GM18507 (cell line): ENCODE measurements at places on chromosomes 2 and 18.

DNA sequence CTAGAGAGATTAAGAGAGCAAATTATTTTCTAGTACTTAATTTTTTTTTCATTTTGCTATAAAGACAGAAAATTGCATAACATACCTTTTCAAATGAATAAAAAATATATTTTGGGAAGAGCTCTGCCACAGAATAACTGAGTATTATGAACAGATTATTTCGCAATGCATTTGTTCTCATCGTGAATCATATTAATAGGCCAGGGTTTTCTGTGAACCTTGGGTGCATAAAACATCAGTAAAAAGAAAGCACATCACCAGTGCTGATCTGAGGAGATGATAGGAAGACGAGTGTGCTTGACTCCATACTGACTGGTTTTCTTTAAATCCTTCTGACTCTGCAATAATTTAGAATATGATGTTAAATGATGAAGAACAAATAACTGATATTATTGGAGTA, 409.1 kb downstream of the CPS1 start:
- no peak for DNase-seq

DNA sequence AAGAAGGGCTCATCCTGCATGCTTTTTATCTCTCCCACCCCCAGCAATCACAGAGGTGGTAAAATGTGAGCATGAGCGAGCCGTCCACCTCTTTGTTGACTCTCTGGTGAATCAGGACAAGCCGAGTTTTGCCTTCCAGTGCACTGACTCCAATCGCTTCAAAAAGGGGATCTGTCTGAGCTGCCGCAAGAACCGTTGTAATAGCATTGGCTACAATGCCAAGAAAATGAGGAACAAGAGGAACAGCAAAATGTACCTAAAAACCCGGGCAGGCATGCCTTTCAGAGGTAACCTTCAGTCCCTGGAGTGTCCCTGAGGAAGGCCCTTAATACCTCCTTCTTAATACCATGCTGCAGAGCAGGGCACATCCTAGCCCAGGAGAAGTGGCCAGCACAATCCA, 19.5 kb downstream of the LIPG start:
- DNase-seq = no peak

GRCh38 chr2:227326783-227327182, 1.7 kb downstream of the MFF start:
- DNase-seq = no peak

- DNase-seq = no peak
Observed at GRCh38 chr2:143937723-143938350, 582.1 kb downstream of the ZEB2 start.

DNA sequence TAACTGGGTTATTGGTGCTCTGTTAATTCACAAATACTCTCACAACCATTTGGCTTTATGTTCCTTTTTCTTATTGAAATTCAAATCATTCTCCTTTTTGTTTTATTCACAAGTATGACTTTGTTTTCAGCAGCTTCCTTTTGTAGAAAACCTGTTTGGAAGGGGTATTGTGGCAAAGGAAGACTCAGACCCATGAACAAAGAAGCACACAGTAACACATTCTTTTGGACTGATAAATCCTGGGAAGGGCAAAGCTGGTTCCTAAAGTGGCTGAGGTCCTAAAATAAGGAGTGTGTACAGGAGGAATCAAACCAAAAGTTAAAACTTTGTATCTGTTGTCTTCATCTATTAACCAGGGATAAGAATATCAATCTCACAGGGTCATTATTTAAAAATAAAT, 374.7 kb upstream of the FIGN start:
- DNase-seq = no peak

DNA sequence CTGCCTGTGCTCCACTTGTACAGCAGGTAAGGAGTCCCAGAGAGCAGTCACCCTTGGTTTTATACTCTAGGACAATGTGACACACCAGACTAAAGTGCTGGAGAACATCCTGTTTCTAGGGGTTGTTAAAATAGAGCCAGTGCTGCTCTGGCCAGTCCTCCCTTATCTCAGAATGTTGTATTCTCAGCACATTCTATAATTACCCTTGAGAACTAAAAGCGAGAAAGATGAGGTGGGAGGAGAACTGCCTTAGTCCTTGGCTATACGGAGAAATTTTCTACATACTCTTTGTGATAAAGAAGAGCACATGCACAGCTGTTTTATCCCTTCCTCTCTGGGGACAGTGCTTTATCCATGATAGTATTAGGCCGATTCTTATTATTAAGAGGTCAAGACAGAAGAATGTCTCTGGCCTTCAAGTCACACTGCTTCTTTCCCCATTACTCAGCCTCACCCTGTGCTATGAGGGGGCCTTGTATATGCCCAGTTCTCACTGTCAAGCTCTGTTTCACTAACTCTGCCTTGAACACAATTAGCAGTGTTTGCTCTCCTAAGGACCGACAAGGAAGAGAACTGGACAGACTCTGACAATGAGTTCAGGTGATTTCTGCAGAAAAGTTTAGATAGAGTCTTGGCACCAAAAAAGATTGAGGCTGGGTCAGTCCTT, 385.8 kb downstream of the TRIB2 start:
- DNase-seq = no peak

- no peak for DNase-seq
Observed at GRCh38 chr2:145064511-145064910, 544.6 kb upstream of the ZEB2 start.

DNA sequence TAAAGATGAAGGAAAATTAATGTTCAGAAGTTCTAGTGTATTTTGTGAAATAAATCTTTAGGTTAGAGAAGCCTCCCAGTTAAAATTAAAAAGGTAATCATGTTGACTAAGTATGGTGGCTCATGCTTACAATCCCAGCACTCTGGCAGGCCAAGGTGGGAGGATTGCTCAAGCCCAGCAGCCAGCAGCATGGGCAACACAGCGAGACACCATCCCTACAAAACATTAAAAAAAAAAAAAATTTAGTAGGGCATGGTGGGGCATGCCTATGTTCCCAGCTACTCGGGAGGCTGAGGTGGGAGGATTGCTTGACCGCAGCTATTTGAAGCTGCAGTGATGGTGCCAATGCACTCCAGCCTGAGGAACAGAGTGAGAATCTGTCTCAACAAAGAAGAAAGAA, 17.9 kb downstream of the XPO1 start:
- no peak for DNase-seq

- no peak for DNase-seq
Observed at GRCh38 chr2:239824046-239824694, 201.0 kb downstream of the NDUFA10 start.

DNA sequence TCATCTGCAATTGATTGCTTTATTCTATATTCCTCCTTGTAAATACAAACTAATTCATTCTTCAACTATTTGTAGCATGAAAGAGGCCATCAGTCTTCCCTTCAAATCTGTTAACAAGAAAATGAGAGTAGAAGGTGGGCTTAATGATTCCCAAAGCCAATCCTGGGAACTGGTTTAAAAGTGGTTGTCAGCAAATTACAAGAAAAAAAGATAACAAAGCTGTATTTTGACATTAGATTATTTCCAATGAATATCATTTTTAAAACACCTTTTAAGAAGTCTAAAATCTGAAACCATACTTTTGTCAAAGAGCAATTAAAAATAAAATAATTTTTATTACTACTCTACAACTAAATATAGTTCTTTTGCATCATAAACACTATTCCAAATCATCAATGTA, 139.2 kb downstream of the DYM start:
- DNase-seq = no peak

DNA sequence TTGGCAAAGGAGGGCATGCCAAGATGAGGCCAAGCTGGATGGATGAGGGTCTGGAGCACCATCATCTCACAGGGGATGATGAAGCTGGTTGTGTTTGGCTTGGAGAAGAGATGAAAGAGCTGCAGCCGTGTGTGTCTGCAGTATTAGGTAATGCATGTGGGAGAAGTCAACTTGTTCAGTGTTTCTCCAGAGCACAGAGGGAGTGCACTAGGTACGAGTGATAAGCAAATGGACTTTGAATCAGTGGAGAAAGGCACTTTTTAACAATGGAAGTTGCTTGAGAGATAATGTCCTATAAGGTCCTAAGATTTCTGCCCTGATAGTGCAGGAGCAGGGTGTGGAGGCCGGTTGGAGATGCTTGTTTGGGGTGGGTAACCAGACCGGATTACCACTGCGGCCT, 36.0 kb downstream of the SLC14A2 start:
- no peak for DNase-seq

DNA sequence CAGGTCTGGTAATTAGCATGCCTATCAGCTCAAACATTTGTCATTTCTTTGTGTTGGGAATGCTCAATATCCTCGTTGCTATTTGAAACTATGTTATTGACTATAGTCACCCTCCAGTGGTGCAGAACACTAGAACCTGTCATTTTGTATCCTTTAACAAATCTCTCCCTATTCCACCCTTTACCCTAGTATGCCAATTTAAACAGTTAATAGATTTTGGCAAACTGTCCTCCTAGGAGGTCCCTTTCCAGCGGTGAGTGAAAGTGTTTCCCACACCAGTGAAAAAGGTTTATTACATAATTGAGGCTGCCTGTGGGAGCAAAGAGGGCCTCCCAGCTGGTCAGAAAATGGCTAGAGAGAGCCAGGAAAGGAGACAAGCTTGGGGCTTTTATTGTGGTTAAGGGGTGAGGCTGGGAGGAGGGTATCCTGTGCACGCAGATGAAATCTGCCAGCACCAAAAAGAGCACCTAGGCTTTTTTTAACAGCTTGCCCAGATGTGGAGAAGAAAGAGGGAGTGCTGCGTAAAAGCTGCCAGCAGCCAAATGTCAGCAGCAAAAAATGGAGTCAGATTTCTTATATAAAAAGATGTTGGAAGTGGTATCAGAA, 1.8 kb upstream of the DRC1 start:
- no peak for DNase-seq

GRCh38 chr18:59143441-59143840, 3.8 kb downstream of the SEC11C start:
- no peak for DNase-seq

DNA sequence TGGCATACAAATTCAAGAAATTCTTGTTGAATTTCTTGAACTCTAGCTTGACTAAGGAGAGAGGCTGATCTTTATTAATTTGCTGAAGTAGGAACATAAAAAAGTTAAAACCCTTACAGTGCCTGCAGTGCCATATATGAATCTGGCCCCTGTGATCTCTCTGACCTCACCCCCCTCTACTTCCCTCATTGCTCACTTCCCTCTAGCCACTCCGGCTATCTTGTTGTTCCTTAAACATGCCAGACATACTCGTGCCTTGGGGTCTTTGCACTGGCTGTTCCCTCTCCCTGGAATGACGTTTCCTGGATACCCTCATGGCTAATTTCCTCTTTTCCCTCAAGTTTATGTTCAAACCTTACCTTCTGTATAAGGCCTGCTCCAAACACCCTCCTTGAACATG, 246.3 kb upstream of the SIX2 start:
- DNase-seq = no peak

GRCh38 chr2:26692279-26692896, at the start of gene KCNK3:
Gene KCNK3 (plus strand): TSS chr2:26692722. CDS start chr2:26692876, 154 bp downstream.
- no peak for DNase-seq

GRCh38 chr18:49072524-49072934, 121.8 kb upstream of the SMAD7 start:
- no peak for DNase-seq

DNA sequence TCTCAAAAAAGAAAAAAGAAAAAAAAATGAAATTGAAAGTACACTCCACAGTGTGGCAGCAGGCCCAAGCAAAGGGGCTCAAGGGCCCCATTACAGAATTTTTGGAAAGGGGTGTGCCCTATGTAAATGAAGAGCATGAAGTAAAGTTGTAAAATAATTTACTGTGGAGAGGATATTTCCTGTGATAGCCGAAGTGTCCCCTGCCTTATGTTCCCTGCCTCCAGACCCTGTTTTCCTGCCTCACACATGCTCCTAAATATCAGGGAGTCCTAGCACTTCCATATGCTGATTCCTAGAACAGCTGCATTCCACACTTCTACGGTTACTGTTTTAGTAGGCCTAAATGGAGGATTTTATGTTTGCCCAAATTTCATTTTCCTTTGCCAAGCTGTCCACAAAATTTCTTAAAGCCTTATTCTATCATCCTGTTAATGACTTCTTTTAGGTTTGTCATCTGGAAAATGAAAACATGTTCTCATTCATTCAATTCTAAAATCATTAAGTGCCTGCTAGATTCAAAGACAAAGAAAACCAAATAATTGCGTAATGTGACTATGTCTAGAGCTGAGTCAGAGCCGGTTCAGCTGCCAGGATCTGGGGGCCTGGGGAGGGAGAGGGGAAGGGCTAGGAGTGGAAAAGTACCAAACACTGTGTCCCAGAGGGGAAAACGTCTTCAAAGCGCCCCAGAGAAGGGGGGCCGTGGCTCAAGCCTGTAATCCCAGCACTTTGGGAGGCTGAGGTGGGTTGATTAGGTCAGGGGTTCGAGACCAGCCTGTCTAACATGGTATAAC, 25.9 kb upstream of the IMPA2 start:
- DNase-seq = no peak

DNA sequence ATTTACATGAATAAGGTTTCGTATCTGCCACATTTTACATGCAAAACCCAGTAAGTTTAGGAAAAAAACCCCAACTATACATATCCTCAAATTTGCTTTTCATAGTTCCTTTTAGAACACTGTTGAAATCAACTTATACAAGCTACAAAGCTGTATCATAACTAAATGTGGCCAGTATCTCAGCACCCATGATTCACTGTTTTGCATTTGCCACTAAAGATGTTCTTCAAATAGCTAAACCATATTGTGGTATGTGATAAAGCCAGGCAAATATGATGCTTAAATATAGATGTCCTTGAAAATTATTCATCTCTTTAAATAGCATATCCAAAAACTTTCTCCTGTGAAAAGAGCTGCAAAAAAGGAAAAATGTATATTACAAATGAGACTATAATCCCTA, 29.9 kb downstream of the ROCK2 start:
- DNase-seq = no peak

GRCh38 chr2:100986157-100986556, 15.9 kb upstream of the RPL31 start:
- DNase-seq = no peak

DNA sequence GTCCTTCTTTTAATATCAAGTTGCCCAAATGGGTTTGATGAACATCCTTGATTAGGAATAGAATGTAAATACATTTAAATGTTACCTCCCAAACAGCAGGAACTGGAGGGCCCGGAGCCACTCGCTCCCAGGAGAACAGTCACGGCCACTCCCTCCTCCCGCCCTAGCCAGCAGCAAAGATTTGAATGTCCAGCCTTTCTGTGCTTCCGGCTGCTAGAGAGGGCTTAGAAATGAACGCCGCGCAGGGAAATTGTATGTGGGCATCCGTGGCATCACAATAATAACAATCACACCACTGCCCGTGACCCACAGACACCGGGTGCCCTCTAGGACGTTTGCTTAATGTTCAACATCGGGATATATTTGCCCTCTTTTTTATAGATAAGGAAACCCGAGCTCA, 164.9 kb upstream of the SALL3 start:
- DNase-seq = no peak

DNA sequence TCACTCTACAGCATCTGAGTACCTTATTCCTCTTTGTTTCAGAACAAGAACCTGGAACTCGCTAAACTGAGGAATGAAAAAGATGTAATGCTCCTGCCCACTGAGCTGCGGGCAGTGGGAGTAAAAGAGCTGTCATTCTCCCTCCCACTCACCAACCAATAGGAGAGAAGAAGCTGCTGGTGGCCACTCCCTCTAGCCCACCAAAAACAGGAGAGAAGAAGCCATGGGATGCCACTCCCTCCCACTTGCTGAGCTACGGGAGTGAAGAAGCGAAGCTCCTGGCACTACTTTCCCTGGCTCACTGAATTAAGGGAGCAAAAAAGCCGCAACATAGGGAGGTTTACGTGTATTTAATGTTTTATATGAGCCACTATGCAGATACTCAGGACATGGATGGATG, 53.7 kb downstream of the RIT2 start:
- no peak for DNase-seq
